ENCODE measurements at places on chromosomes 2 and 18. TPM values are rescaled to one million over a fixed set of nuclear protein-coding genes. Genes with fewer than 3 reads are reported as not detected.

DNA sequence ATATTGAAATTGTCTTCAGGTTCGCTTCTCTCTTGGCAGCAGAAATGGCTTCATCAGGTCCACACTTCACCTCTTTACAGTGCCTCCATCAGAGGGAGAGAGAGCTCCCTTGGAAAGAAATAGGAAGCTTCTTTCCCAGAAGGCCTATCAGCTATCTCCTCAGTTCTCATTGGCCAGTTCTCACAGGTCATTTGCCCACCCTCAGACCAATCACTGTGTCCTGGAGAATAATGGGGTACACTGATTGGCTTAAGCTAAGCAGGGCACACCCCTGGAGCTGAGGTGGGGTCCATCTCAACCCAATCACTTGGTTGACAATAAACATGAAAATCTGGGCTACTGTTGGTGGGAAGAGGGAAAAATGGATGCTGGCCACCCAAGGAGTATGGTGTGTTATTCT lies 5.2 kb downstream of the GNLY start:
- H3K27ac ChIP-seq = no peak overlapping the region
- H3K4me1 ChIP-seq = no peaks in the 10 kb centered on the region
- H3K4me3 ChIP-seq = no peak overlapping the region
- no peaks in the 10 kb centered on the region for H3K27me3 ChIP-seq
- DNase-seq = no peak
- no peaks in the 10 kb centered on the region for H3K36me3 ChIP-seq

- H3K4me3 ChIP-seq = no peak overlapping the region
- H3K27ac ChIP-seq = no peak overlapping the region
- no peaks in the 10 kb centered on the region for H3K4me1 ChIP-seq
- no peak for DNase-seq
- no peaks in the 10 kb centered on the region for H3K36me3 ChIP-seq
Observed at GRCh38 chr2:206368933-206369569, 74.3 kb upstream of the ADAM23 start.

GRCh38 chr18:5490753-5491480 lies 52.9 kb downstream of the EPB41L3 start:
- DNase-seq = no peak
- H3K27ac ChIP-seq = no peak overlapping the region
- H3K27me3 ChIP-seq = no peaks in the 10 kb centered on the region
- H3K4me3 ChIP-seq = no peak overlapping the region
- H3K4me1 ChIP-seq = no peaks in the 10 kb centered on the region

- no peaks in the 10 kb centered on the region for H3K36me3 ChIP-seq
- H3K4me3 ChIP-seq = no peak overlapping the region
- H3K27ac ChIP-seq = no peak overlapping the region
- no peaks in the 10 kb centered on the region for H3K4me1 ChIP-seq
- peaks cover 32% of the 10 kb centered on the region for H3K27me3 ChIP-seq
Observed at GRCh38 chr2:45166229-45166890, 157.1 kb upstream of the SIX2 start.

DNA sequence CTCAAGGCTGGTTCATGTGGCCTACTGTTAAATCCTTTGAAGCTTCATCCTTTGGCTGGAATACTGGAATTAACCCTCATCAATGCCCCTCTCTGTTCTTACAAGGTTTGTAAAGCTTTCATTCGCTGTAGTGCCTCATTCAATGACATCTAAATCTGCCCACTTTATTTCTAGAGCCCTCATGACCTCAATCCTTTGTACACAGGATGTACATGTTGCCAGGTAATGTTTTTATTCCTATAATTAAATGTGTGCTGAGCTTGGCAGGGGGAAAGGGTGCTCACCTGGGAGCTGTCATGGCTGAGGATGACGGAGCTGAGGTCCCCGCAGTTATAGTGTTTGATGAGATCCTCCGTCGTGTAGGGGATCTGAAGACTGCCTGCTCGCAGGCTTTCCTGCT lies 39.3 kb downstream of the TRABD2A start:
- no peaks in the 10 kb centered on the region for H3K36me3 ChIP-seq
- H3K4me1 ChIP-seq = no peaks in the 10 kb centered on the region
- DNase-seq = no peak
- no peak overlapping the region for H3K27ac ChIP-seq
- H3K4me3 ChIP-seq = no peak overlapping the region
- no peaks in the 10 kb centered on the region for H3K27me3 ChIP-seq

LYG2 gene
- total RNA-seq = not detected

MYL12B gene
- 371 TPM for total RNA-seq

HTR2B gene
- total RNA-seq = 1.4 TPM
